ENCODE measurements at places on chromosomes 7 and 10.
A peak's percentile ranks its signal among the peaks of the same experiment; 100 is the strongest.

DNA sequence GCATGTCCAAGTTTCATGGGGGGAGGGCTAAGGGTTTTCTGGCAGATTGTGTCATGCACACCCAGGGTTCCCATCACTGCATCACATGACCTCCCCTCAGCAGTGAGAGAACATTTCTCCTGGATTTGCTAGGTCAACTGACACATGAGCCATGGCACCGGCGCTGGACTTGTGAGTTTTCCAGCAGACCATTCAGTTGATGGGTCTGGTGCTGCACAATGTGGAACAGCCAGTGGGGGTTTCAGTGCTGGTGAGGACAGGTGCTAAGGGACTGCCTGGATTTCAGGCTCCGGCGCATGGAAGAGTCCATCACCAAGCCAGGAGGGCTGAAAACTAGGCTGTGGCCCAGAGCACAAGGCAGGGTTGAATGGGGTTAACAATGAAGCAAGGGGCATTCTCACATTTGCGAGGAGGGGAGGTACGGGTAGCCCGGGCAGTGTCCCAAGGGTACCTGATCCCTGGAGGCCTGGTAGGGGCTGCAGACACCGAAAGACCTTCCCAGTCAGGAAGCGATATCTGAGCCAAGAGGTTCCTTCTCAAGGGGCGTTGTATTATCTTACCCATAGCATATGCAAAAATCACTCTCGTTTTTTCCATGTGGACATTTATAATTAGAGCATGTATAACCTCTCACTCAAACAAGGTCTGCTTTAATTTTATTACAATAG lies 203.0 kb downstream of the TNS3 start:
- DNase-seq: no peak

GRCh38 chr10:108608860-108609259 lies 1314.5 kb downstream of the XPNPEP1 start:
- DNase-seq: no peak

DNA sequence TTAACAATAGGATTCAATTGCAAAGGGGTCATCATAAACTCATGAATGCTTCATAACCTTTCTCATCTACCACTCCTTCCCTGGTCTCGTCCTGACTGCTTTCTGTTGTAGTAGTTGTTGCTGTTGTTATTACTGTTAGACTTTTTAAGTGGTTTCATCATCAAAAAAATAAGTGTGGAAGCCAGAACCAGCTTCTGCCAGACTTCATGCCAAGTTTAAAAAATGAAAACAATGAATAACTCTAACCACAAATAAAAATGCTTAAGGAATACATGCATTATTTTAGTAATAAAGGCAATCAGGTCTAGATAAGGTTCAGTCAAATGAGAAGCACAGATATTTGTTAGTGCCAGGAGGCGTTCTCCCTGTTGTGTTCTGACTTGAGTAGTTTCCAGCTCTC lies 85.4 kb downstream of the PCLO start:
- DNase-seq: no peak

GRCh38 chr10:129706523-129706922 lies 239.5 kb downstream of the MGMT start:
- no peak for DNase-seq

- no peak for DNase-seq
Observed at GRCh38 chr10:44968500-44969400, 9.1 kb downstream of the RASSF4 start.

DNA sequence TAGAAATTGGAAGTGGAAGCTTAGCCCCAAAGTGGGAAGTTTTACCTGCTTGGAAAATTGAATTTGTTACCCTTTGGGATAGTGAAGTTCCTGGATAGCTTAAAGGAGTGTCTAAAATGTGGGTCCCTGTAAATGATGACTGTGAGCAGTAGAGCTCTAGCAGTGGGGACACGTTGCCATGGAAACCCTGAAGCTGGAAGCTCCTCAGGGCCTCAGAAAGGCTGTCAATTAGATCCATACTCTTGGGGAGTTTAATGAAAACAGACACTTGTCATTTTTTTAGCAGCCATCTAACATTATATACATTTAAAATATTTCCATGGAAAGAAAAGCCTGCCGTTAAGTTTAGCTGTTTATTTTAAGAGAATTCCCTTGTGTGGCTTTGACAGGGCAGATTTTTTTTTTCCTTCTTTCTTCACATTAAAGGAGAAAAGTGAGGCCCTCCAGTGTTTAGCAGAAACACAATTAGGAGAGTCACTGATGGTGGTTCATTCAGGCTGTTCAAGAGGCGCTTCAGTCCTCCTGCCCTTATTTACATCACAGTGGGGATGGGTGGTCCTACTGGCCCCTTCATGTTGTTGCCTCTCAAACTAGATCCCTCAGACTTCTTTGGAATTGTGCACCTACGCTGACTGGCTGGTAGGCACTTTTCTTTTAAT lies 518.4 kb downstream of the CCSER2 start:
- DNase-seq: no peak

GRCh38 chr7:69677881-69678493 lies 79.7 kb downstream of the AUTS2 start:
- no peak for DNase-seq

GRCh38 chr10:47450442-47450841 lies 33.5 kb downstream of the ANXA8 start:
- no peak for DNase-seq

GRCh38 chr10:103265717-103266329 lies 11.1 kb upstream of the INA start:
- no peak for DNase-seq

DNA sequence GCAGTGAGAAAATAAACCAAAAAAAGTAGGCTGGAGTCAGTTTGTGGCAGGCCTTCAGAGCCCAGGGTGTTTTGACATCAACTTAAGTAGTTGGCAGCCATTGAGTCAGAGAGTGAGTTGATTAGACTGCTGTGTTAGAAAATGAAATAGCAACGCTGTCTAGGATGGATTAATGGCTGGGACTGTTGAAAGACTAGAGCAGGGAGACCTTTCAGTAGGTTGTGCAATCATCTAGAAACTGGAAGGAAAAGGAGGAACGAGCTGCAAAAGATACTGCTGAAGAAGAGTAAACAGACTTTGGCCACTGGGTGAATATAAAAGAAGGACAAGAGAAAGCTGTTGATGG lies 28.6 kb upstream of the TRIL start:
- no peak for DNase-seq

GRCh38 chr7:2575046-2575732 lies 16.4 kb downstream of the IQCE start:
- no peak for DNase-seq

DNA sequence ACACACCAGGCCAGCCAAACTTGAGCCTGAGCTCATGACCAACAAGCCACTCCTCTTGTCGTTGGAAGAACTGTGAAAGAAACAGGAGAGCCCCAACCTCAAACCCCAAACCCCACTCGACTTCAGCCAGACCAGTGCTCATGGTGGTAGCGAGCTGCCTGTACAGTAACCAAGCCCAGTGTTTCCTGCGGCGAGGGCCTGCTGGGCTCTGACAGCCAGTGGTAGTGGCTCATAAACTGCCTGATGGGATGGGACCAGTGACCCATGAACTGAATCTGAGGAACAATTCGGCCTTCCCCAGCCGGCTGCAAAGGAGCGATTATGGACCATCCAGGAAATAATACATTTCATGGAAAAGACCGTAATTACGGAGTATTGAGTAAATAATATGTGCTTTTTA lies 191.9 kb downstream of the RPS24 start:
- no peak for DNase-seq

- no peak for DNase-seq
Observed at GRCh38 chr10:60662917-60663614, 115.2 kb upstream of the CDK1 start.

GRCh38 chr10:78349165-78349516 lies 315.5 kb downstream of the RPS24 start:
- DNase-seq: no peak

DNA sequence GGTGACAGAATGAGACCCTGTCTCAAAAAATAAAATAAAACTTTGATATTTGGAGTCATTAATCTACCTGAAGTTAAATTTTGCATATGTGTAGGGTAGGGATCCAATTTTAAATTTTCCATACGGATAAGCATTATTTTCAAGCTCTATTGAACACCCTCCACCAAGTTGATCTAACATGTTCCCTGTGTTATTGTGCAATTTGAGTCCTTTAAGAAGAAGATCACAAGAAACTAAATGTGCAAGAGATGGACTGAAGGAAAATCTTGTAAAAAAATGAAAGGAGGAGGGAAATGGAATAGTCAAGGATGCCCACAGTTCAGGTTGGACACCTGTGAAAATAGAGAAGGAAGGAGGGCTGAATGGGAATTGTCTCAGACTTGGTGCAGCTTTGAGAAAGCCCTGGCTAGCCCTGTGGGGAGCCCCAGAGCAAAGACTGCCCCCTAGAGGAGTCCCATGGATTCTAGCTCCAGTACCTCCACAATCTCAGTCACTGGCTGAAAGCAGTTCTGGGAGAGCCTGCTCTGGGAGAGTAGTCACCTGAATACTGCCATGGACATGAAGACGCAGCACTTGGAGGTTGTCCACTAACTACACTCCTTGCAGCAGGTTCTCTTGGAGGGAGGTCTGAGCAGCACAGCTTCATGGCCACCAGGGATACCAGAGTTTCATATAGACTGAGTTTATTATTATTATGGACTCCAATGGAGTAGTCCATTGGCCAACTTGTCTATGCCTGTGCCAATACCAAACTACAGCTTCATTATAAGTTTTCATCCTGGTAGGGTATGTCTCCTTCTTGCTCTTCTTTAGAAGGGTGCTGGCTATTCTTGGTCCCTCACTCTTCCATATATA lies 5.7 kb upstream of the TIAL1 start:
- peak; percentile 63 for DNase-seq

GRCh38 chr10:102470579-102471546 lies 19.5 kb upstream of the C10orf95 start:
- DNase-seq: no peak

- DNase-seq: no peak
Observed at GRCh38 chr7:30879139-30880124, 32.2 kb upstream of the AQP1 start.

DNA sequence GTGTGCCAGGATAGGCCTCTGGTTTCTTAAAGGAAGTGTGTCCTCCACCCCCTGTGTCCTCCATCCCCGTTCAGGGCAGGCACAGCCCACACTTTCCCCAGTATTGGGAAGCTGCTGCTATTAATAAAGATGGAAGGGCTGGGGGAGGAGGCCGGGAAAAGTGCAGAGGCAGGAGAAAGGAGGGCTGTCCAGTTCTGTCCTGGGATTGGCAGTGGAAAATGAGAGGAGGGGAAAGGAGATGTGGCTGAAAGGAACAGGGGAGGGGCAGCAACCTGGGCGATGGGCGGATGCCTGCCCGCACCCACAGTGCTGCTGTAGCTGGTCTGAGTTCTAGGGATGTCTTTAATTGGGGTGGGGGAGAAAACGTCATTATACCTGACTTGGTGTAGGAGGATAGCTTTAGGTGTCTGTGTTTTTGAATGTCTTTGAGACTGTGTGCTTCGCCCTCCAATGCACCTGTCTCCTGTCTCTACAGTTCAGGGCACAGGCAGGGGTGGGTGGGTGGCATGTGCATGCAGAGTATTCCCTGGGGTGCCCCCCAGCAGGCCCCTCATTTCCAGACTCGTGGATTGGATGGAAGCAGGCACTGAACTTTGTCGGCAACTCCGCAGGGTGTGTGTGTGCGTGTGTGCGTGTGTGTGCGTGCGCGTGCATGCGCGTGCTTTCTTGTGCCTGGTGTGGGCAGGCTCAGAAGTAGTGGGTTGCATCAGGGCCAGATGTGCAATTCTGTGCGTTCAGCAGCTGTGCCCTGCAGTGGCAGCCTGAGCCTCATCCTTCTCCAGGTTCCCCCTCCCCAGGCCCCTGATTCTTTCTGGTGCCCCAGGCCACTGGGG lies 2.5 kb downstream of the TRIM8 start:
- peak; percentile 75 for DNase-seq

GRCh38 chr10:117542706-117543224 lies at the start of gene EMX2:
Gene EMX2 (plus strand): TSS chr10:117542746. CDS start chr10:117543268, 522 bp downstream.
- DNase-seq: no peak

DNA sequence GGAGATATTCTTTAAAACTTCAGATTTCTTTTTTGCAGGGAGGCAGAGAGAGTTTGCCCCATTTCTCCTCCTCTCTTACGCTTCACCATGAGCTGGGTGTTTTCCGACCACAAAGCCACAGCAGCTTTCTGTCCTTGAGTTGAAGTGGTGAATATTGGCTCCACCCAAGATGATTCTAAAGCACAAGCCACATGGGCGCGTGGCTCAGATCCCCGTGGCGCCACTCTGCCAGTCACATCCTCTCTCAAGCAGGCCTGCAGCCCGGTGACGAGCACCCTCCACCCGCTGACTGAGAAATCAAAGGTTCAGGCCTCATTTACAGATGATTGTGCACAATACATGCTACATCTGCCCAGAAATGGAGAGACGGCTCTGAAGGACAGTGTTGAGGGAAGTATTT lies 27.6 kb upstream of the RNF32 start:
- DNase-seq: no peak

DNA sequence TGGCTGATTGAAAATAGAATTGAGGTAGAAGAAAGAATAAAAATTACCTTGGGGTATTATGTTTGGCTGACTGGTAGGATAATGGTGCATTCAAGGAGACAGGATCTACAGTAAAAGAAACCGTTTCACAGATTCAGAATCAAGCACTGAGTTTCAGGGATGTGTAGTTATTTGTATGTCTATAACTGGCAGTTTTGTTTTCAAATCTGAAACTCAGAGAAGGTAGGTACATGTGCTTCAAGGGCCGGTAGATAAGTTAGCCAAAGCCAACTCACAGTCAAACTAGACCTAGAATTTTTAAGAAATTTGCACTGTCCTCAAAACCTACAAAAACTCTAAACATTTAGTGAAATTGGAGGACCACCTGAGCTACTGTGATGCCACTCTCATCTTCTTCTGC lies 191.5 kb downstream of the FOXP2 start:
- DNase-seq: no peak

GRCh38 chr10:78971094-78971682 lies 97.6 kb upstream of the ZMIZ1 start:
- DNase-seq: no peak

DNA sequence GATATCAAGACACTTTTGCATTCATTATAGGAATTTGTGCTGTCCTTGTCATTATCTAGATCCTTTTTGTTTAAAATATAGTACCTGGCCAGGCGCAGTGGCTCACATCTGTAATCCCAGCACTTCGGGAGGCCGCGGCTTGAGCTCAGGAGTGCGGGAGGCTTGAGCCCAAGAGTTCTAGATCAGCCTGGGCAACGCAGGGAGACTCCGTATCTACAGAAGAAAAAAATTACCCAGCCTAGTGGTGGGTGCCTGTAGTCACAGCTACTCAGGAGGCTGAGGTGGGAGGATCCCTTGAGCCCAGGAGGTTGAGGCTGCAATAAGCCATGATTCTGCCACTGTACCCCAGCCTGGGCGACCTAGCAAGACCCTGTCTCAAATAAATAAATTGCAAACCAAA lies 621 bp upstream of the MORN4 start:
- DNase-seq: peak; percentile 55

GRCh38 chr7:12637819-12638592 lies 49.4 kb upstream of the ARL4A start:
- no peak for DNase-seq
